ENCODE measurements at places on chromosomes 3 and 15.

DNA sequence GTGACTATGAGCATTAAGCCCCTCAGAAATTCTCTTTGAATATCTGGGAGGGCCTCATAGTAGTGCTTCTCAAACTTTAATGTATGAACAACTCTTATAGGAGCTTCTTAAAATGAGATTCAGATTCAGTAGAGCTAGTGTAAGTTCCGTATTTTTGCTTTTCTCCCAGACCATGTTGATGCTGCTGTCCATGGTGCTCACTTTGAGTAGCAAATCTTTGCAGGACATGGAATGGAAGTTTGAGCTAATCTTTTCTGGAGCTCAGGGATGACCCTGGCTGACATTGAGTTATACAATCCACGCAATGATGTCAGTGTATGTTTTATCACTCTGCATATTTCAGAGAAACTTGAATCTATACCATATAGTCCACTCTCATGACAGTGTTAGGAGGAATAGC is 134.2 kb downstream of the OTOL1 start:
- DNase-seq, result no peak

GRCh38 chr15:56160966-56161365 is 82.7 kb downstream of the RFX7 start:
- DNase-seq, result no peak

DNA sequence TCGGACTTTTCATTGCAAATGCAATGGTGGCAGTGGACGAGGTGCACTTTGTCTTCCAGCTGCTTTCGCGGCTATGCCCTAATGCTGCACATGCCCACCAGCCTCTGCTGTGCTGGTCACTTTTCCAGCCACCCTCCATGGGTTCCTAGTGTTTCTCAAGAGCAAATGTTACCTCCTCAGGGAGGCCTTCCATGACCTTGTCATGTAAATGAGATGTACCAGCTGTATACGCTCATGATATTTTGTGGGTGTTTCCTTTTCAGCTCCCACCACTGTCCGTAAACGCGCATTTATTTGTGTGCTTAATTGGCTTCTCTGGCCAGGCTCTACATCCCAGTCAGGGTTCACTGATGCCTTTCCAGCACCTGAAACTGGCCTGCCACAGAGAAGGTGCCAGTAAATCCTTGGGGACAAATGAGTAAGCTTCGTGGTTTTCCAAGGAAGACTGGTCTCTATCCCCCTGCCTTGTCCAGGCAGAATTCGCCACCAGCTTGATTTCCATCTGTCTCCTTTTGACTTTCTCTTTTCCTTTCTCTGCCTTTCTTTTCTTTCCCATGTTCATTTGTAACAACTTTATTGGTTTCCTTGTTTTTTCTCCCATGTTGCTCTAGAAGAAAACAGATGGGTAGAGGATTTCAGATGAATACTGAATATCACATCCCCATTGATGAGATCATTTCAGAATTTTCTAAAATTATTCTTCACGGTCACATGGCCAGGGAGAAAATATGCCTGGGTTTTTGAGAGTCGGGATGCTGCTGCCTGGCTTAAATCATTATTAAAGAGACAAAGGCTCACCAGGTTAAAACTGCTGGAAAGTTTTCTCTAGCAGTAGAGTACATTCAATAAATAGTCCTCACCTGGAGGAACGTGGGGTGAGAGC is 82.5 kb downstream of the CHST2 start:
- DNase-seq, result no peak

- DNase-seq, result no peak
Observed at GRCh38 chr3:188844096-188844495, 327.7 kb upstream of the TPRG1 start.

GRCh38 chr15:65210770-65211481 is at the start of gene CILP:
CILP (minus strand) TSS chr15:65211473; CDS start chr15:65209755, 1,718 bp downstream.
- DNase-seq, result no peak

DNA sequence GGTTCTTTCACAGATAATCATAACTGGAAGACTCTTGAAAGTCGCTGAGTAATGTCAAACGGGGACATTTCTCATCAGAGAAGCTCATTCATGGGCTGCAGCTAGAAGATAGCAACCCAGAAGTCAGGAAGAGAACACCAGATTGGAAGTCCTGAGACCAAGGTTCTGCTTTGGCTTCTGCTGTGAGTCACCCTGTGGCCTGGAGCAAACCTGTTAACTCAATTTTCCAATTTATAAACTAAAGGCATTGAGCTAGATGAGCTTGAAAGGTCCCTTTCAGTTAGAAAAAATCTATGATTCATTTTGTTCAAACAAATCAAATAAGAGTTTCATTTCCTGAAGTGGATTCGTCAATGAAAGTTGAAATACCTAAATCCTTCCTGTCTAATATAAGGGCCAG is 402.2 kb downstream of the EPHB1 start:
- no peak for DNase-seq

- no peak for DNase-seq
Observed at GRCh38 chr15:63880744-63881143, 47.0 kb upstream of the HERC1 start.

GRCh38 chr15:52204657-52205056 is 13.5 kb upstream of the GNB5 start:
- no peak for DNase-seq

GRCh38 chr3:172470588-172470987 is 22.3 kb upstream of the GHSR start:
- no peak for DNase-seq

DNA sequence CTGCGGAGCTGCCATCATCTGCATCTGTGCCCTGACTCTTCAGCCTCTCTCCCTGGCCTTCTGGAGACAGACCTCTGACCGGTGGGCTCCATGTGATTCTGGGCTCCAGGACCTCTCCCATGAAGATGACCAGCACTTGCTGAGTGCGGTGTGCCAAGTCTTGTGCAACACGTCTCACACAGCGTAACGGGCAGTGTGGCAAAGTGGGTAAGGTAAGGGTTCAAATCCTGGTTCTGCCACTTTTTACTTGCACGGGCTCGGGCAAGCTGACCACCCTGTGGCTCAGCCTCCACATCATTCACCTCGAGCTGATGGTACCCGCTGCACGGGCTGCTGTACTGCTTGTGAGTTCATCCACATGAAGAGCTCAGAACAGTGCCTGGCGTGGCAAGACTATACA is 6.5 kb upstream of the SYNM start:
- no peak for DNase-seq

- no peak for DNase-seq
Observed at GRCh38 chr3:21392526-21392925, 358.5 kb downstream of the ZNF385D start.

GRCh38 chr15:82921242-82921641 is 31.3 kb downstream of the HOMER2 start:
- no peak for DNase-seq

GRCh38 chr15:40096094-40096891 is 12.4 kb downstream of the BMF start:
- no peak for DNase-seq

- peak; percentile 17 for DNase-seq
Observed at GRCh38 chr3:45599424-45599886, 4.9 kb downstream of the LIMD1 start.

- DNase-seq, result peak; percentile 2
Observed at GRCh38 chr15:82533801-82534200, 6.5 kb downstream of the RPS17 start.

GRCh38 chr3:58667704-58668103 is 1.1 kb upstream of the FAM3D start:
- DNase-seq, result no peak

GRCh38 chr15:56286213-56286612 is 42.5 kb upstream of the RFX7 start:
- no peak for DNase-seq

GRCh38 chr15:42800731-42801474 is 64.0 kb upstream of the CDAN1 start:
- DNase-seq, result peak; percentile 12

GRCh38 chr15:75785771-75786574 is 57.3 kb upstream of the UBE2Q2 start:
- DNase-seq, result no peak

- DNase-seq, result no peak
Observed at GRCh38 chr15:63544258-63545026, 40.0 kb downstream of the USP3 start.

GRCh38 chr15:75089456-75090387 is 66.3 kb downstream of the PPCDC start:
- DNase-seq, result no peak

GRCh38 chr3:112345681-112346080 is 12.7 kb downstream of the CD200 start:
- DNase-seq, result no peak

DNA sequence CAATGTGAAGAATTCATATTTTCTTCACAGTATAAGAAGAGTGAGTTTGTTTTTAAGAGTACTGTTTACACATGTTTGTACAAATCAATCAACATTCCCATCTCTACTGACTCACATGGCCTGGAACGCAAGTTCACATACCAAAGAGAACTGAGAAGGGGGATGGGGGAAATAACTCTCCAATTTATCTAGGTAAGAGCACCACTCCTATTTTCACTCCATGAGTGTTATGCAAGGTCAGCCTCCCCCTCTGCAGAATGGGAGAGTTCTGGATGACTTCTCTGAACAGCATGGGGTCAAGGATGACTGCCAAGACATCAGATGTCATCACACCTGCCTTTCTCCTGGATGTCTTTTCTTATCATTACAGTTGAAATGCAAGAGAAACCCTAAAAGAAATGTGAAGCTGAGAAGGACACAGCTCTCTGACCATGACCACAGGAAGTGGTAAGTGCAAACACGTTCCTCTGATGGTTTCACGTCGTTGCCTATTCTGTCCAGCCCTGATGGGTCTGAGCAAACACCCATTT is 95.2 kb downstream of the SEMA6D start:
- DNase-seq, result no peak

DNA sequence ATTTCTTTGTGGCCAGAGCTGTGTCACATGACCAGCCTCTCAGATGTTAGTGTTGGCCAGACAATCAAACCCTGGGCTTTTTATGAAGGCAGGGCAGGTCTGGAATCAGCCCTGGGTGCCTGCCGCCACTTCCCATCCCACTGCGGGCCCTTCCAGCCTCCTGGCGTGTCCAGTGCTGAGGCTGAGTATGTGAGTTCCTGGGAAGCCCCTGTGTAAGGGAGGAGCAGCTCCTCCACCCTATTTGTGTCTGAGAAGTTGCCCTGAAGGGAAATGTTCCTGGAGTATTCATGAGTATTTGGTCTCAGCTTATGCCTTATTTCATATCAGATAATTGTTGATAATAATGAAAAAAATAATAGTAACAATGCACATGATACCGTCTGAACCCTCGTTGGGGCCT is 190.1 kb downstream of the NSMCE3 start:
- DNase-seq, result no peak

GRCh38 chr3:106628407-106628806 is 748.8 kb upstream of the CCDC54 start:
- DNase-seq, result no peak

DNA sequence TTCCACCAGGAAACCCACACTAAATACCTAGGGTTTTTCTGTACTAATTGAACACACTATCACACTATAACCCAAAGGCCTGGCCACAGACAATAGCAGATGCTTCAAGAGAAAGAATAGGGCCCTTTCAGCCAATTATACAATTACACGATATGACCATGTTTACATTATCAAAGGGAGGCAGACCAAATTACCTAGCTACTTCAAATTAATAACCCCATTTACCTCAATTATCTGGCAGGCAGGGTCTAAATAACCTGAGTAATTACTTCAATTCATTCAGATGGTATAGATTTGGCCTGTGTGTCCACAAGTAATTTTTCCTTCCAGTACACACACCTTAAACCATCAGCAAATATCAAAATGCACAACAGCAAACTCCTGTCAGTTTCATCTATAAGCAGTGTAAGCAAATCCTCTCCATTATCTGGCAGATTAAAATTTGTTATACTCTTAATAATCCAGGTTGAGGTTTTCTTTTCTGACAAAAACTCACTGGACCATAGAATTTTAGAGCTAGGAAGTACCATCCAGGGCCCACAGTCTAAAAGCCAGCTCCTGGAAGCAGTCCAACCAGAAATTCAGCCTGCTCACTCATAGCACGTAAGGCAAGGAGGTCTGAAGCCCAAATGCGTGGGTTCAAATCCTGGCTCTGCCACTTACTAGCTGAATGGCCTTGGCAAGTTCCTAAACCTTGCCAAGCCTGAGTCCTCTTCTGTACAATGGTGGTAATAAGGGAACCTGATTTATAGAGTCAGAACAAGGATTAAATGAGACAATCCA is 51.8 kb downstream of the RFTN1 start:
- DNase-seq, result no peak

- no peak for DNase-seq
Observed at GRCh38 chr15:66132251-66132816, 121.2 kb downstream of the MEGF11 start.

- DNase-seq, result peak; percentile 62
Observed at GRCh38 chr15:51775967-51776816, 24.8 kb downstream of the TMOD2 start.

DNA sequence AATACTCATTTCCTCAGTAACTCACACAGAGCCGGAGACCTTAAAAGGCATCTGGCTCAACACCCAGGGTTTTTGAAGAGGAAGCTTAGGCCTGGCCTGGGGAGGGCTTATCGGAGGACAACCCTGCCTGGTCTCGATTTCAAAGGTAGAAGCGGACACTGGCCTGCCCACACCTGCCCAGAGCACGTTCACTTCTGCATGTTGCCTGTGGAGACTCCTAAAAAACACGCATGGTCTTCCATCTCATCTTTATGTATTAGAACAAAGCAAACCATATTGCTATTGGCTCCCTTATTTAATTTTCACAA is 55.5 kb upstream of the FURIN start:
- no peak for DNase-seq

DNA sequence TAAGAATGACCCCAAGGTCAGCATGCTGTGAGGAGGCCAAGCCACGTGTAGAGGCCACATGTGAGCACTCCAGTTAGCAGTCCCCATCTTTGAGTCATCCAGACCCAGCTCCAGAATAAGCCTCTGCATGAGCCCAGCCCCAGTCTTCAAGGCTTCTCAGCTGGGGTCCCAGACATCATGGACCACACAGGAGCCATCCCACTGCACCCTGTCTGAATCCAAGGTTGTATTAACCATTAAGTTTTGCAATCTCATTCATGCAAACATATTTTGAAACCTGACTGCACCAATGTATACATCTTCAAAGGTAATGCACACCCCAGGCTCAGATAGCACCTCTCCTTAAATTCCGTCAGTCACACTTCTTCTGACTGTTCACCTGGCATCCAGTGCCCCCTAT is 249.1 kb upstream of the CHRNA7 start:
- DNase-seq, result no peak

DNA sequence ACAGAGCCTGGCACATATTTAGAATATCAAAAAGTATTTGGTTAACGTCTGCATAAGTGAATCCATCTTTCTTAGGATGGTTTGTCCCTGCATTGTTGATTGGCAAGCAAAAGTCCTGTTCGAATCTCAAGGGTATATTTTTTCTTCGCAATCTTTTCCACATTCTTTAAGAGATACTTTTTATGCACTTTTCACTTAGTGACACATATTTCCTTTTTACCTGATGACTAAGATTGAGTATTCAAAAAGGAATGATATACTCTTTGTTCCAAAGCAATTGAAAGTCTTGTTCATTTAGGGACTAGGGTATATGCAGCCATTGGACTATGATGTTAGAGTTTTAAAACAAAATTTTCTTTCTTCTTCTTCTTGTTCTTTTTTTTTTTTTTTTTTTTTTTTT is 349.9 kb downstream of the NLGN1 start:
- DNase-seq, result no peak

GRCh38 chr15:69790632-69791031 is 307.1 kb downstream of the TLE3 start:
- DNase-seq, result no peak

Measured in activated CD4-positive, alpha-beta T cell treated with anti-CD3 and anti-CD28 coated beads, Interleukin-2, amount 10 ng/mL, durations not matched to agents 7 days and 5 days (primary cell).